Inflammatory macrophage (primary cell): ENCODE measurements at places on chromosomes 16 and 17.

- DNase-seq = no peak
Measured at GRCh38 chr17:65359016-65359415, 202.4 kb downstream of the AXIN2 start.

DNA sequence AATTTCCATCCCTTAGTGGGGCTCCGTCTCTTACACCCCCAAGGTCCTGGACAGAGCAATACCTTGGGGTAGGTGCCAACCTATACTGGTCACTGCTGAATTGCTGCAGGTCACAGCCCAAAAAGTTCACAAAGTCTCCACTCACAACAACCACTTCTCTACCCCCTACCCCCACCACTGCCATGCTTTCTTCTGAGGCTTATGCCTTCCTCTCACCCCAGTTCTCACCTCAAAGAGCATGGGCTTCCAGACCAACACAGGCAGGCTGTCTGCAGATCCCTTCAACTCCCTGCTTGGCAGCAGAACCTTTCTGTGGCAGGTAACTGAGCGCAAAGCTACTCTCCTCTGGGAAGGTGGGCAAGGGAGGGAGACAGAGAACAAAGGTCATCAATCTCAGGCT lies 35.5 kb downstream of the C16orf78 start:
- DNase-seq = no peak

DNA sequence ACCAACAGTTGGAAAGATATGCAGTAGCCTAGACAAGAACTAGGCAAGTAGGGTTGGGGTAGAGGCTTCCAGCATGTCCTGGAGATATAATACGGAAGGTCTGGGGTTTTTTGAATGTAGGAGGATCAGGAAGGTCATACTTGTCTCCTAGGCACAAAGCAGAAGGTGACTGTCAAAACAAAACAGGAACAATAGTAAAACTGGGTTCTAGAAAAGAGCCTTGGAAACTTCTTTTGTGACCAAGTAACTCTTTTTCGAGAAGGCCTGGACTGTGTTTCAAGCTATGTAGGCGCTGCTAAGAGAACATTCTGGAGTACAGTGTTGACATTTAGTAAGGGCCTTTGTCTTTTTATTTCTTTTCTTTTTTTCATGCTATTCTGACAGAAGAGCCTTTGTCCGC lies 26.9 kb upstream of the TENT4B start:
- peak; percentile 29 for DNase-seq

DNA sequence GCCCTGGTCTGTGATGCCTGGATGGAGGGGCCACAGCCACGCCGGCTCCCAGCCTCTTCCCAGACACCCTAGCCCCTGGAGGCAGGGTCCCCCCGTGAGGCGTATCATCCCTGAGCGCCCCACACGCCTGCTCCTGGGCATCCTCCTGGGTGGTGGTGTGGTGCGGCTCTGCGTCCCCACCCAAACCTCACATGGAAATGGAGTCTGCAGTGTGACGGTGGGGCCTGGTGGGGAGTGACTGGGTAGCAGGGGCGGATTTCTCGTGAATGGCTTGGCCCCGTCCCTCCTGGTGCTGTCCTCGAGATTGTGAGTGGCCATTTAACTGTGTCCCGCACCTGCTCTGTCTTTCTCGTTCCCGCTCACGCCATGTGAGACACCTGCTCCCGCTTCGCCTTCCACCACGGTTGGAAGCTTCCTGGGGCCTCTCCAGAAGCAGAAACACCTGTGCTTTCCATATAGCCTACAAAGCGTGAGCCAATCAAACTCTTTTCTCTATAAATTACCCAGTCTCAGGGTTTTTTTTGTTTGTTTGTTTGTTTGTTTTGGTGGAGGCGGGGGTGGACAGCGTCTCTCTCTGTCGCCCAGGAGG lies 5.9 kb upstream of the SSTR5 start:
- no peak for DNase-seq

DNA sequence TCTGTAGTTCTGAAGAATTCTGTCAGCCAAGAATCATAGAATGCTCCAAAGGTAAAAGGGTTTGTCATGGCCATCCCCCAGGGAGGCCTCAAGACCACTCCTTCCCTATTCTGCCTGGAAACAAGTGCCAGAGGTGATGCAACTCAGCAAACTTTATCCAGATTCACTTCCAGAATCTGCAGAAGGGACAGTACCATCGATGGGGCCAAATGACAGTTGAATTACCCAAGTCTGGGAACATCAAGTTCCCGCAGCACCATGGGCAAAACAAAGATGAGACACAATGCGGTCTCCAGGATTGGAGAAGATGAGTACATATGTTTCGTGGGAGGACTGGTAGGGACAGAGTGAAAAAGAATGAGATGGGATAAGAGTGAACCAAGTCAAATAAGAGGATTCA lies 13.7 kb upstream of the TAT start:
- DNase-seq = no peak

DNA sequence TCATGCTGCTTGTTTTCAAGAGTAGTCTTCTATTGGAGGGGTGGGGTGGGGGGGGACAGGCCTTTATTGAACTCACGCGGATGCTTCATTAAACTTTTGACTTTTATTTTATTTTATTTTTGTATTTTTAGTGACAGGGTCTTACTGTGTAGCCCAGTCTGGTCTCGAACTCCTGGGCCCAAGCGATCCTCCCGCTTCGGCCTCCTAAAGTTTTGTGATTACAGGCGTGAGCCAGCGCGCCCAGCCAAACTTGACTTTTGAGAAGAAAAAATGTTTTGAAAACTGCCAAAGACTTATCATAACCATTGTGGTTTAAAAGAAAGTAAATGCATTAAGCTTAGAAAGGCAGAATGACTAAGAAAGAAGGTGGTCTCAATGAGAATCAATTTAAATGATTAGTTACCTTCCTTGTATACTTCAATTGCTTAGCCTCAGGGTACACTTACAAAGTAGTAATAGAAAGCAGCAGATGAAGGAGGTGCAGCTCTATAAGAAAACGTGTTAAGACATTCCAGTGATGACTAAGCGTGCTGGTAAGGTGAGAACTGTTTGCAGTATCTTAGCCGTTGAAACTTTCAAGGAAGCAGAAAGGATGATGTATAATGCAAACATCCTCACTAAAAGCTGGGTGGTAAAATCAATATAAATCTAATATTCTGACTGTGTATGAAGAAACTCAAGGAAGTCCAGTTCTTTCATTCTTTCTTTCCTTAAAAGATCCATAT lies 1.2 kb downstream of the AP2B1 start:
- no peak for DNase-seq

DNA sequence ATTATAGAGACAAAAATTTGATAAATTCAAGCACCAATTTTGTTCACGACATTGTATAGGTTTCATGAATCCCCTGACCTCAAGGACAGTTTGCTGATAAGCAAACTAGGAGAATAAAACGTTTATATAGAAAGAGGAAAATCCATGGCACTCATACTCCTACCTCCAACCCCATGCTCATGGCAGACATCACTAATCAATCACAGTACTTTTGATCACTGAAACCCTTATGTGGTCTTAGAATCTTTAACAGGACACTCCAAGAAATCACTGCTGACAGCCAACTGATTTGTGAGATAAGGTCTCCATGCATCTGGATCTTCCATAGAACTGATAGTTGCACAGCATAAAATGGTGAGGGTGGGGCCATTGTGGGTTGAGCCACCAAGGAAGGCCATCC lies 4.7 kb upstream of the NHERF1 start:
- DNase-seq = no peak

DNA sequence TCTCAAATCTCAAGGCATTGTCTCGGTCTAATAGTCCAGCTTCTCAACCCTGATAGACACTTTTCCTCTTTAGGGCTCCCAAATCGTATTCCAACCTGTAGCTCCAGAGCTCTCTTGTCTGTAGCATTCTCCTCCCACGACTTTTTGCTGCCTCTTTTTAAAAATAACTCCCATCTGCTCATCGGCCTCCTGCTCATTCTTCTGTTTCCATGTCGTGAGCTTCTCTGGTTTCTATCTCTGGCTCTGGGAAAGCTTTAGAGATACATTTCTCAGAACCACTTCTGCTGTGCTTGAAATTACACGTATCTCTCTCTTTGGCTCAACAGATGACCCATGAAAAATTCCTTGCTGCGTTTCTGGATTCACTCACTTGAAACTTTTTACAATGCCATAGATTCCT lies 609.6 kb upstream of the C16orf82 start:
- no peak for DNase-seq

GRCh38 chr17:44738214-44738906 lies 20.4 kb upstream of the ADAM11 start:
- no peak for DNase-seq

GRCh38 chr16:20889625-20890275 lies 10.4 kb downstream of the DCUN1D3 start:
- DNase-seq = no peak

GRCh38 chr16:3536271-3536731 lies 35.5 kb downstream of the CLUAP1 start:
- no peak for DNase-seq

GRCh38 chr17:47792979-47793378 lies 28.6 kb downstream of the OSBPL7 start:
- no peak for DNase-seq

- no peak for DNase-seq
Measured at GRCh38 chr16:54455030-54455725, 168.6 kb upstream of the IRX3 start.

GRCh38 chr16:67257486-67258160 lies 8.8 kb downstream of the SLC9A5 start:
- no peak for DNase-seq

DNA sequence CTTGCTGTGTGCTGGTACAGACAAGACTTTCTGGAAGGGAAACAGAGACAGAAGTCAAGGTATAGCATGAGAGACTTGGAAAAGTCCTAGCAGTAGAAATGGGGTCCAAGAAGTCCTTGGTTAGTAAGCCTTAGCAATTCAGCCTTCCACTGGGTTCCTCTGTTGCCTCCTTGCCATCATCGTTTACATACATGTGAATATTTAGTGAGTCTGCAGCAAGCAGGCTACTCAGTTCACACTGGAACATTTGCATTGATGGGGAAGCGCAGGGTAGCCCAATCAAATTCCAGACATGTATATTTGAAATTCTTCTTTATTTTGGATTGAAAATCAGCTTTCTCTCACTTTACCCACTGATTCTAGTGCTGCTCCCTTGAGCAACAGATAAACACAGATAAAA lies 27.1 kb downstream of the LIMD2 start:
- DNase-seq = no peak

DNA sequence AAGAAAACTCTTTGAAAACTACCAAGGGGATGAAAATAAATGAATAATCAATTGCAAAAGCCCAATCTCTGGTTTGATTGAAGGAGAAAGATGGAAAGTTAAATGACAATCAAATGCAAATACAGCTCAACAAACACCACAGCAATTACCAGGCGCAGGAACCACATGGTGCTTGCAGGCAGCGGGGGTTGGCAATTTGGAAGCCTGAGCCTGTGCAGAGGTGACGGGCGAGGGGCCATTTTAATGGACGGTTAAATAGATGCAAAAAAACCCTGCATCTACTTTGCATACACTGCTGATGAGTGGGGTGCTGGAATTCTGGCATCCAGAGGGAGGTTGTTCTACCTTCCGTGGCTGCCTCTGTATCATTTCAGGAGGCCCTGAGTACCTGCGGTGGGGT lies 4.8 kb upstream of the SEZ6 start:
- DNase-seq = no peak

GRCh38 chr17:42101513-42102292 lies 3.4 kb upstream of the ZNF385C start:
- DNase-seq = peak; percentile 79

DNA sequence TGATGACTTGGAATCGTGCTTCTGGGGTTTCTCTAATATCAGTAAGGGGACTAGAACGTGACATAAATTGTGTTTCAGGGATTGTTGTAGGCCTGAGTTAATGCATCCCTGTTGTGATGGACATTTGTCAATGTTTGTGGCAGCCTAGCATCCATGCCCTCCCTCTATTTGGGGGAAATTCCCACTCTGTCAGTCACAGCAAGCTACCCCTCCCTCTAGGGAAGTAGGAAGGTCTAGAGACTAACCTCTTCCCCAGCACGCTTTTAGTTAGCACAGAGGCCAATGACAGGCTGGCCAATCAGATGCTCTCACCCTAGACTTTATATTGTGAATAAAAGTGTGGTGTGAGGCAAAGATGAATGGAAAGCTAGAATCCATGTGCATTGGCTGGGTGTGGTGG lies 32.4 kb upstream of the NF1 start:
- DNase-seq = no peak

DNA sequence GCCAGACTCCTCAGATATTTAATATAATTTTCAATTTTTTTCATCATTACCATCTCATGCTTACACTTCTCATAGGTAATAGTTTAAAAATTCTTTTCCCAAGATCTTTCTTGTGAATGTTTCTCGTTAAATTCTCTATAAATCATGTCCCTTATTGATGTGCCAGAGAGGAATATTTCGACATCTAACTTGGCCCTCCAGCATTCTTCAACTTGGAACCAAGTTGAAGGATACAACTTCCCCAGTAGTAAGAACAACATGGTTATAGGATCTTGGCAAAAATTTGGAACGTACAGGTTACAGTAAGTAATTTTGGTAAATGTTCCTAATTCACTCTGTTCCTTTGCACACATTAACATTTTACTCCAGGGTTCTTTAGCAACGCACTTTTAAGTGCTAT lies 731.8 kb downstream of the CDH11 start:
- DNase-seq = no peak

DNA sequence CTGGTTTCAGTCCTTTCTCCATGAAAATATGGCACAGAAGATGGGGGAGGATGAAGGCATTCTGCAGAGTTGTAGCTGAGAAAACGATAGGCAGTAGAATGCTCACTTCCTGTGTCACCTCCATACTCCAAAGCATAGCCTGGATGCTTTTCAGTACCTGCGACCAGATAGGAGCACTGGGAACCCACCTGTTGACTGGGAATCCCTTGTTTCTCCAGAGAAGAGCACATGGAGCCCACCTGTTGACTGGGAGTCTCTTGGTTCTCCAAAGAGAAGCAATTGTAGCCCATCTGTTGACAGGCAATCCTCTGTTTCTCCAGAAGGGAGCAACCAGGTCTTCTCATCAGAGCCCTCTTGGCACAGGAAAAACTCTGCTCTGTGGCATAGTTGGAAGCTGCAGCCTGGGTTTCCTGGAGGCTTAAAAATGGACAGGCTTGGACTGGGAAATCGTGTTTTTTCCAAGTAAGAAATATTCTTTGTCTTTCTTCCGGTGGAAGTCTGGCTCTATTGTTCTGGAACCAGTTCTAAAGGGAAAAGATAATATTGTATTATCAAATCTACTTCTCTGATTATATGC lies 13.2 kb downstream of the TERF2IP start:
- DNase-seq = no peak

GRCh38 chr16:22077700-22078313 lies 14.5 kb upstream of the VWA3A start:
- DNase-seq = peak; percentile 76

DNA sequence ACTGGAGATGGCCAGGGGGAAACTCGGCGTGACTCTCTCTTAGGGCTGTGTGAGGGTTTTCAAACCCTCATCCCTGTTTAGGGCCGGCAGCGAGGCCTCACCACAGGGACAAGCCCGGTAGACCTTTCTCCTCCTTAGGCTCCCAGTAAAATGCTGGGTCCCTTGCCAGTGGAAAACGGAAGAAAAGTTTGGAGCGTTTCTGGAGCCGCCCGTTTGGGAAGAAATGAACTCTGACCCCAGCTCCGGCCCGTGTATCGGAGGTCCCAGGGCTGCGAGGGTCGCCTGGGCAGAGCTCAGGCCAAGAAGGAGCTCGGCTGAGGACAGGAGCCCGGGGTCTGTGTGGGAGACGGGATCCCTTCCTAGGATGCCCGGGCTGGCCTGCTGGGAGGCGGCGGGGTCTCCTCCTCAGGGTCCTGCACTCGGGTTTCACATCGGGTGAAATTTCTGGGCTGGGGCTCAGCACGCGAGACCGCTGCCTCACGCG lies 23.2 kb downstream of the ZNF213 start:
- no peak for DNase-seq

GRCh38 chr16:72991211-72991610 lies 56.7 kb downstream of the ZFHX3 start:
- DNase-seq = no peak

- DNase-seq = peak; percentile 37
Measured at GRCh38 chr16:30802936-30803335, 15.9 kb upstream of the ZNF629 start.
